Cerebellum (tissue), 4 donors: ENCODE measurements at places on chromosomes 3 and 15.

GRCh38 chr3:127604035-127604434 is 5.8 kb downstream of the MCM2 start:
- DNase-seq = no peak

GRCh38 chr3:152301745-152302181 is 33.0 kb downstream of the MBNL1 start:
- DNase-seq = no peak

DNA sequence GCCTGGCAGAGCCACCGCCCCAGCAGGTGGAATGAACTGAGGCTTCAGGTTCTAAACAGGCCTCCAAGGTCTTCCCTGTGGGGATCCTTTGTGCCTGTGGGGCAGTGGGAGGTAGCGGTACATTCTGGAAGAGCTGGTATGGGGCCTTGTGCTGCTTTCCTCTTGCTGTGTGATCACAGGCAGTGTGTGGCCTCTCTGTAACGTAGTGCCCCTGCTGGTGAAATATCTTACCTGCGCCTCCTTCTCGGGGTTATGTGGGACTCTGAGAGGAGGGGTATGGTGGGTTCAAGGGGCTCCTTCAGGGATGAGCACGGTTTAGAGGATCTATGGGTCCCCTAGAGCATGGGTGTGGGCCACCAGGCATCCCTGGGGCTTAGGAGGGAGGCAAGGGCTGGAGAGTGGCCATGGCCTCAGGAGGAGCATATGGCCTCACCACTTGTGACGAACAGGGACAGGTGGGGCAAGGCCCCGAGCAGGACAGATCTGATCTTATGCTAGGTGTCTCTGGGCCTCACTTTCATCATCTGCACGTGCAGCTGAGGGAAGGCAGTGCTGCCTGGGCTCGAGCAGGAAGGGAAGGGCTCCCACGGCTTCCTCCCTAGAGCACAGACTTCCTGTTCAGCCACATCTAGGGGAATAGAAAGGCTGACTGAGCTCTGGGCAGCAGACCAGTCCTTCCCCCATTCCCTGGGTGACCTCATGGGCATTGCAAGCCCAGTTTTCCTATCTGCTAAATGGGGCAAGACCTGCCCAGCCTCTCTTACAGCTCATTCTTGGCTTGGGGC is 1.9 kb upstream of the ALS2CL start:
- DNase-seq = peak; percentile 68

GRCh38 chr15:81449836-81450474 is 75.9 kb upstream of the TMC3 start:
- no peak for DNase-seq

DNA sequence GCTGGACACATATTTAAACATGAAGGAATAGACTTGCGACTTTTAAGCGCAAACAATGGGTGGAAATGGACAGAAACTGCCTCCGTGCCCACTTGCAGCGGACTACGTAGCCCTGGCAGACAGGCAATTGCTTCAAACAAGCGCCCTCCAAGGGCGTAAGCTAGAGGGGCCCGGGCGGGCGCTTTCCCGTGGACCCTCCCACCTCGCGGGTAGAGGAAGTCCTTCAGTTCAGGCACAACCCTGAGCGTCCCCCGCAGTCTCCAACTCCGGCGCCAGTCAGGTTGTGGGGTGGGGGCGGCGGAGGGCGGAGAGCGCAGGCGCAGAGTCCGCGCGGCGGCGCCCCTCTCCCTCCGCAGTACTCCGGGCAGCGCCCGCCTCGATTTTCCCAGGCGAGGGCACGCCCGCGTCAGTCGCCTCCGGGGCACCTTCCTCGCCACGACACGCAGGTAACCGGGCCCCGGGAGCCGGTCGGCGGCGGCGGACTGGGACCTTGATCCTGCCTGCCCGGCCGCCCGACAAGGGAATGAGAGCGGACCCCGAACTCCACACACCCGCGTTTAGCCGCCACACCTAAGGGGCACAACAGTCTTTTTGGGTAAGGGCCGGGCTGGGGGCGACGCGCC is at the start of gene SLC35G2:
Gene SLC35G2 (plus strand): TSS at position 358 of the 623 bp plus-strand sequence. CDS start 35,335 bp downstream, outside the sequence.
- DNase-seq = peak; percentile 70
